ENCODE measurements at places on chromosomes 2 and 18.
A peak's percentile ranks its signal among the peaks of the same experiment; 100 is the strongest.

- DNase-seq: no peak
Measured at GRCh38 chr2:109409321-109410038, 204.3 kb downstream of the SEPTIN10 start.

- DNase-seq: no peak
Measured at GRCh38 chr2:165008730-165009315, 53.5 kb upstream of the SLC38A11 start.

GRCh38 chr2:131673400-131674173 lies 145.9 kb downstream of the CCDC74A start:
- DNase-seq: peak; percentile 86

GRCh38 chr2:181130686-181131085 lies 150.3 kb downstream of the UBE2E3 start:
- no peak for DNase-seq

GRCh38 chr18:26536032-26536431 lies 12.3 kb downstream of the KCTD1 start:
- DNase-seq: no peak

- DNase-seq: peak; percentile 55
Measured at GRCh38 chr18:43571078-43571689, 293.9 kb upstream of the SYT4 start.

GRCh38 chr2:232569541-232569940 lies 19.1 kb downstream of the EIF4E2 start:
- no peak for DNase-seq

DNA sequence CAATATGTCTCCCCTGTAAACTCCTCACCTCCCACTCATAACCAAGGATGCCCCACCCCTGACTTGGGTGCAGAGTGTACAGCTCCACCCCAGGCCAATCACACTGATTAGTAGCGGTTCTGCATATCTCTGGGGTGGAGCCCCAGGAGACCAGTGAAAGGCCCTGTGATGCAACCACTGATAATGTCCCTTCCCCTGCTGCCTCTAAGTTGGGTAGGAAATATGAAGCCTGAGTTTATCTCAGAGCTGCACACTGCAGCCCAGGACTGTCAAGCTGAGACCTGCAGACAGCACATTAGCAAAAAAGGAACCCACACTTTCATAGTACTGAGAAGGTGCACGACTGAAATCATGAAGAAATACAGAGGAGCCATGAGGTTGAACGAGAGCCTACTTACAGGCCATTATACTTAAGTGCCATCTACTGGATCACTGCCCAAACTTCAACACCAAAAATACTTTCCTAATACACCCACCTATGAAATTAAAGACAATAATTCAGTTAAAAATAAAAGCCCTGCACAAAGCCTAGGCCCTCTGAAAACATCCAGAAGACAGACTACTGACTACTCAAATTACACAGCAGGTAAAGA lies 455.4 kb upstream of the LRRTM4 start:
- DNase-seq: no peak

- no peak for DNase-seq
Measured at GRCh38 chr2:196268538-196269338, 97.4 kb upstream of the STK17B start.

- DNase-seq: no peak
Measured at GRCh38 chr18:12449051-12449785, 41.5 kb downstream of the PRELID3A start.

DNA sequence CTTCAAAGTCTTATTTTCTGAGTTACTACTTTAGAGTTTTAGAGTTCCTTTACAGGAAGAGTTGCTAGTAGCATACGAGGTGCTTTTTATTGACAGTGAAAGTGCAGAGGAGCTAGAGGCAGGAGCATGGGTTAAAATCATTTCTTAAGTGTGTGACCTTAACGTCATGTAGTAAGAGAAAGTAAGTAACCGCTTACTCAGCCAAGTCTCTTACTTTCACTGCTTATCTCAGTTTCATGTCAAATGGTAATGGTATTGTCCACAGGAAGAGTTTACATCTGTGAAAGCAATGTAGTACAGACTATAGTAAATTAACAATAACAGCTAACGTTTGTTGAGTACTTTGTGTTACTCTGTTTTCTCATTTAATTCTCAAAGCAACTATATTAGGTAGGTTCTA lies 12.6 kb downstream of the NDUFAF7 start:
- DNase-seq: no peak

DNA sequence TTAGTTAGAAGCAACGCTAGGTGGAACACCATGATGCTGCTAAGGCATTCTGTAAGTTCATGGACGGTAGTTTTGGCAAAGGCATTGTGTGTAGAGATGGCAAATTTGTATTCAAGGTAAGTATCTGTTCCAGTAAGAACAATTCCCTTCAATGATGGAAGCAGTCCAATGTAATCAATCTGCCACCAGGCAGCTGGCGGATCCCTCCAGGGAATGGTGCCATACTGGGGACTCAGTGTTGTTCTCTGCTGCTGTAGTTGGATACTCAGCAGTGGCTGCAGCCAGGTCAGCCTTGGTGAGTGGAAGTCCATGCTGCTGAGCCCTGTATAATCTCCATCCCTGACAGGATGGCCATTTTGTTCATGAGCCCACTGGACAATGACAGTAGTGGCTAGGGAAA lies 62.8 kb downstream of the ARL6IP6 start:
- no peak for DNase-seq

- DNase-seq: no peak
Measured at GRCh38 chr2:42813763-42814162, 21.4 kb upstream of the HAAO start.

DNA sequence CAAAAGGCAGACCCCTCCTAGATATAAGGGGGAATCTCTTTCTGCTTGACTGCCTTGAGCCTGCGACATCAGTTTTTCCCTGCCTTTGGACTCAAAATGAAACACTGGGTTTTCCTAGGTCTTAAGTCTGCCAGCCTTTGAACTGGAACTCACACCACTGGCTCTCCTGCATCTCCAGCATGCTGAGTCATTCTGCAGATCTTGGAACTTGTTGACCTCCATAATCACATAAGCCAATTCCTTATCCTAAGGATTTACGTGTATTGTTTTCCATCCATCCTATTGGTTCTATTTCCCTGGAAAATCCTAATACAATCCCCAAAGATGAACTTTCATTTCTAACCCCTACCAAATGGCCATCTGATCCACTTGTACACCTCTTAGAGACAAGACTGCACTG lies 88.0 kb downstream of the AFF3 start:
- DNase-seq: no peak

Data from endothelial cell (in vitro differentiated cells).